Effector CD4-positive, alpha-beta T cell (primary cell): ENCODE measurements at places on chromosomes 6 and 20.

GRCh38 chr6:113994934-113995342, 24.0 kb upstream of the HDAC2 start:
- DNase-seq = peak; percentile 4

DNA sequence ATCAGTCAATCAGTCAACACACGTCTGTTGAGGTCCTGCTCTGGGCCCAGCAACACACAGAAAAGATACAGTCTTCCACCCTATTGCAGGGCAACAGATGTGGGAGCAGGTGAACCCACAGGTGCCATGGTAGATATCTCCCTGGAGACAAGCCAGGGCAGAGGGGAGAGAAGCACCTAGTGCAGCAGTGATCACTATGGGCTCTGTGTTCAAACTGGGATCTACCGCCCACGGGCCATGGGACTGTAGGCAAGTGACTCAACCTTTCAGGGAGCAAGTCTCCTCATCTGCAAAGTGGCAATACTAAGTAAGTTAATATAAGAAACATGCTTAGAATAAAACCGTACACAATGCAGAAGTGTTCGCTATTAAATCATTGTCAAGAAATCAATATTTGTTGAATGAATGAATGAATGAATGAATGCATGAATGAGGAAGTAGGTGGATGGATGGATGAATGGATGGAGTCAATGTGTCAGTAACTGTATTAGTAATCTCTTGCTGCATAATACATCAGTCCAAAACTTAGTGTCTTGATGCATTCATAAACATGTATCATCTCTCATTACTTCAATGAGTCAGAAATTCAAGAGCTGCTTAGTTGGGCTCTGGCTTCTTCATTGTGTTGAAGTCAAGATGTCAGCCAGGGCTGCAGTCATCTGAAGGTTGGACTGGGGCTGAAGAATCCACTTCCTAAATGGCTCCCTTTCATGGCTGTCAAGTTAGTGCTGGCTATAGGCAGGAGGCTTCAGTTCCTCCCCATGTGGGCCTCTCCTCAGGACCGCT, 31.9 kb upstream of the NFATC2 start:
- no peak for DNase-seq

DNA sequence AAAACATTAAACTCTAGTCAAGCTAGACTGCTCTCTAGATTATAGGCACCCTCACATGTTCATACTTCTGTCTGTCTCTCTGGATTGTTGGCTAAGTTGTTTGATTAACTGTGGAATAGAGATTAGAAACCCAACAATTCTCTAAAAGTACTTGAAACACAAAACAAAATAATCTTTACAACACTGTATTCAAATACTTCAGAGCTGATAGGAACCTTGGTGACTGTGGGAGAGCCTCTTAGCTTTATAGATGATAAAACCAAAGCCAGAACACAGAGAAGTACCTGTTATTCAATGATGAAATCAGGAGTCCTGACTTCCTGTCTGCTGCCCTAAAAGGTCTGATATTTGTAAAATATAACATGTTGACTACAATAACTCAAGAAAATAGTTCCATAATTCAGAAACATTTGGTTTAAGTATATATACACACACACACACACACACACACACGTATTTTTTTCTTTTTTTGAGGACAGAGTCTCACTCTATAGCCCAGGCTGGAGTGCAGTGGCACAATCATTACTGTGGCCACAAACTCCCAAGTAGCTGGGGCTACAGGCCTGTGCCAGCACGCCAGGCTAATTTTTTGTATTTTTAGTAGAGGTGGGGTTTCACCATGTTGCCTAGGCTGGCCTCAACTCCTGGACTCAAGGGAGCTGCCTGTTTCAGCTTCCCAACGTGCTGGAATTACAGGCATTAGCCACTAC, 222.0 kb downstream of the FUT9 start:
- no peak for DNase-seq

GRCh38 chr6:159761129-159761872, 544 bp upstream of the ACAT2 start:
- no peak for DNase-seq

GRCh38 chr6:48826901-48827701, 636.0 kb downstream of the MMUT start:
- no peak for DNase-seq

DNA sequence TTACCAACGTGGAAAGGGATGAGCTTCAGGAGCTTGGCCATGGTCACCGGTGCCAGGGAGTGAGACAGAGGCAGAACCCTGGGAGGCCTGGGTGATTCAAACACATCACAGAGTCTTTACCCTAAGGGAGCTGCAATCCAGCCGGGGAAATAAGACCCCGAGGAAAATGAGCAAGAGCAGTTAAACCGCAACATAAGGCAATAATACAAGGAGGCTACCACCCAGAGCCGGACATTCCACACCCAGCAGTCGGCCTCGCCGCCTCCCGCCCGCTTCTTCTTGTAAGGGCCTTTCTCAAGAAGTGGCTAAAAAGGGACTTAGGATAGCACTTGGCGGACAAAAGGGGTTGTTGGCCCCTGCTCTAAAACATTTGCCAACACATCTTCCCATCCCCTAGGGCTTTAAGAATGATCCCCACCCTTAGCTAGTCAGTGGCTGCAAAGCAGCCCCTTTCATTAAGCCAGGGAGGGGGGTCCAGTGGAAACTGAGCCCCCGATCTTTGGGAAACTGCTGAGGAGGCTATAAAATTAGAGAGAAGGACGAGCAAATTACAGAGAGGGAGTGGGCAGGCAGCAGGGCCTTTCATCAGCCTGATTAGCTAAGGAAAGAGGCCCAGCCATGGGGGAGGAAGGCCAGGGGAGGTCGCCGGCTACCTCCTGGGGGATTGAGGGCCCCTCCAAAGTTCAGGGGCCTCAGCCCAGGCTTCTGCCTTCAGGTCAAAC, 34.3 kb downstream of the SNX5 start:
- DNase-seq = no peak

DNA sequence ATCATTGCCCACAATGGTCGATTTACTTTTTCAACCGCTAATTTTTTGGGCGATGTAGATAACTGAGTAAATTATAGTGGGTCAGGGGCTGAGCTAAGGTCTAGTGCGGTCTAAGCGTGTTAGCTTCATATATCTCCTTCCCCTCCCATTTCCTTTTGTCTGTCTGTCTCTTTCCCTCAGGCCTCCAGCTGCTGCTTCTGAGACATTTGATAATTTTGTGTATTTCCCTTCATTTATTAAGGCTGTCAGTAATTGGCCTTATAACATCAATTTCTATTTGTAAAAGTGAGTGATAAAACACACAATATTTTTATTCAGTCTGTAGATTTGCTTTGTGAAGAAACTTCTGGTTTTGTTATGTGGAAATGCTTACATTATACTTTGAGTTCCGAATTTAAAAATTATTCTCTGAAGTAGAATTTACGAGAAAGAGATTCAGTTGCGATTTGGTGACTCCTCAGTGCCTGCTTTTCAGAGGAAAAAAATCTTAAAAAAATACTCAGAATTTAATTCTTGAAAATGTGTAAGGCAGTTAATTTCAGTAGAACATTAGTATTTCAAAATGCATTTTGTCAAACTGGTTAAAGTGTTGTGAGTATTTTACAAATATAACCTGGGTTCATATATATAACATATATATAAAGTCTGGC, 1.4 kb downstream of the TMEM170B start:
- DNase-seq = no peak

GRCh38 chr20:56911946-56912345, 282.8 kb downstream of the TFAP2C start:
- DNase-seq = no peak

DNA sequence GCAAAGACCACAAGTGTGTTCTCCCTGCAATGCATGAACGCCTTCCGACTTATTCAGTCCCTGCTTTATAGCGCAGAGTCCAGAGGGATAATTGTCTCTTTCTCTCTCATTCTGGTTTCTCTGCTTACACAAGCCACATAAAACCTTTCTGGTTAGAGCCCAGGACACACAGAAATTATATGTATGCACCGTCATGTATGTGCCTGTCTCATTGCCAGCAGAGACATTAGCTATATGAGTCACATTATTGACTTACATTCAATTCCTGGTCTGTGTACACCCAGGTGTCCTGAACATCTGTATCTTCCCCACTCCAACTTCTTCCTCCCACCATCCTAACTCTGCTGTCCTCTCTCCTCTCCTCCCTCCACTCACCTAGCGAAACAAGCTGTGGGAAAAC, 44.0 kb downstream of the LRFN2 start:
- no peak for DNase-seq

GRCh38 chr6:120320481-120321162, 971.1 kb upstream of the MAN1A1 start:
- DNase-seq = no peak

DNA sequence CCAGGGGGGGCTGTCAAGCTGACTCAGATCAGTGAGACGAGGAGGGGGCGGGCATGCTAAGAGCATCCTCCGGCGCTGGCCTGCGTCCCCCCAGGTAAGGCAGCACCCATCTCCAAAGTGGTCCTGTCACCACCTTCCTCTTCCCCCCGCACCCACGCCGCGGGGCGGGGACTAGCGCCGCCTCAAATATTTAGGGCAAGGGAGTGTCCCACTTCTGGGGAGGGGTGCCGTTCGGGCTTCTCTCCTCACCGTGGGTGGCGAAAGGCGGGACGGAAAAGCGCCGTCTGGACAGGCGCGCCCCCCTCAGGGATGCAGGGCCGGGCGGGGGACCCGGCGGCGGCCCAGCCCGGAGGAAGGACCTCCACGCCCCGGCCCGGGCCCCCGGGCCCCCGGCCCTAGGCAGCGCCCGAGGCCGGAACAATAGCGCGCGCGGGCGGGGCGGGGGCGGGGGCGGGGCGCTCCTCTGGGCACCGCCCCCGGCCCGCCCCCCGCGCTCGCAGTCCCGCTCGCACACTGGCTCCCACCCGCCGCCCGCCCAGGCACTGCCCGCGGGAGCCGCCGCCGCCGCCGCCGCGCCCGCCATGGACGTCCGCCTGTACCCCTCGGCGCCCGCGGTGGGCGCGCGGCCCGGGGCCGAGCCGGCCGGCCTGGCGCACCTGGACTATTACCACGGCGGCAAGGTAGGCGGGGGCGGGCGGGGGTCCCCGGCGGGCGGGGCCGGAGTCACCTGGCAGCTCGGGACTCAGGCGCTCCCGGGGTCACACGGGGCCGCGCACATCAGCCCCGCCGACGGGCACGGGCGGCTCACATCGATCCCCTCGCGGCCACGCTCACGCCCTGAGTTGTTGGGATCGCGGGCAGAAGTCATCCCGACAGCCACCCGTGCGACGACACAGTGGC, at the start of gene TOX2:
Gene TOX2 (plus strand): TSS at position 542 of the 900 bp plus-strand sequence. CDS start 40 bp downstream, at position 582.
- DNase-seq = peak; percentile 31

DNA sequence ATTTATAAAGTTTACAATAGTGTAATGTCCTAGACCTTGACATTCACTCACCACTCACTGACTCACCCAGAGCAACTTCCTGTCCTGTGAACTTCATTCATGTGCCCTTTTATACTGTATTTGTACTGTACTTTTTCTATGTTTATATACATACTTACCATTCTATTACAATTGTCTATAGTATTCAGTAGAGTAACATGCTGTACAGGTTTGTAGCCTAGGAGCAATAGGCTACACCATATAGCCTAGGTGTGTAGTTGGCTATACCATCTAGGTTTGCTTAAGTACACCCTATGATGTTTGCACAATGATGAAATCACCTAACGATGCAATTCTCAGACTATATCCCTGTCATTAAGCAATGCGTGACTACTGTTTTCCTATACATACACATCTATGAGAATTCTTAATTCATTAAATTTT, 17.5 kb downstream of the EDEM2 start:
- DNase-seq = no peak

- DNase-seq = peak; percentile 32
Observed at GRCh38 chr6:107819964-107820337, 4.2 kb downstream of the SCML4 start.

GRCh38 chr6:37800703-37801604, 18.6 kb upstream of the ZFAND3 start:
- no peak for DNase-seq

DNA sequence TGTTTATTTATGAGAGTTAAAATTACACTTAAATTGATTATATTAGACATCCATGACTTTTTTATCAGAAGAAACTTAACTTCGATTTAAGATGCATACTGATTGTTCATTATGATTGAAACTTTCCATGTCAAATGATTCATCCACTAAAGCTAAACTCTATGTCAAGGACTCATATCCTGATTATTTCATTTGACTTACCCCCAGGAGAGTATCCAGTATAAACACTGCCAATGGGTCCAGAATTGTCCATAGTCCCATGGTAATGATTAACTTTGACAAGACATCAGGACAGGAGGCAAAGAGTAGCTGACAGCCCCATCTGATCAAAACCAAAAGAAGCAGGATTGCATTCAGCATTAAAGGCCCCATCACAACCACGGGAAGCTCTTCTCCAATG, 709.9 kb downstream of the TFAP2A start:
- no peak for DNase-seq

DNA sequence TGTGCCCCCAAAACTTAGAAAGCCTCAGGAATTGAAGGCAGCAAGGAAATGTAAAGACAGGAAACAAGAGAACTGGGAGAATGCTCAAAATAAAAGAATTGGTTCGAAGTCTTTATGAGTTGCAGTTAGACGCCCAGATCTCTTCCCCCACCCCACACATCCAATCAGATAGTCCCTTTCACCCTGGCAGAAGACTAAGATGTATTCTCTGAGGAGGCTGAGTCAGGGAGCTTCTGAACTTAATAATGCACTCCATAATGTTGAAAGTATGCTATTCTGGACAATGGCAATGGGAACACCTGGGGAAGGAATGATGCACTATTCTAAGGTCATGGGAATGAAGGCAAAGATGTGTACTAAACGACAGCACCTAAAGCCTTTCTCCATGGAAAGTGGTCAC, 173.6 kb downstream of the MTFR2 start:
- DNase-seq = no peak

DNA sequence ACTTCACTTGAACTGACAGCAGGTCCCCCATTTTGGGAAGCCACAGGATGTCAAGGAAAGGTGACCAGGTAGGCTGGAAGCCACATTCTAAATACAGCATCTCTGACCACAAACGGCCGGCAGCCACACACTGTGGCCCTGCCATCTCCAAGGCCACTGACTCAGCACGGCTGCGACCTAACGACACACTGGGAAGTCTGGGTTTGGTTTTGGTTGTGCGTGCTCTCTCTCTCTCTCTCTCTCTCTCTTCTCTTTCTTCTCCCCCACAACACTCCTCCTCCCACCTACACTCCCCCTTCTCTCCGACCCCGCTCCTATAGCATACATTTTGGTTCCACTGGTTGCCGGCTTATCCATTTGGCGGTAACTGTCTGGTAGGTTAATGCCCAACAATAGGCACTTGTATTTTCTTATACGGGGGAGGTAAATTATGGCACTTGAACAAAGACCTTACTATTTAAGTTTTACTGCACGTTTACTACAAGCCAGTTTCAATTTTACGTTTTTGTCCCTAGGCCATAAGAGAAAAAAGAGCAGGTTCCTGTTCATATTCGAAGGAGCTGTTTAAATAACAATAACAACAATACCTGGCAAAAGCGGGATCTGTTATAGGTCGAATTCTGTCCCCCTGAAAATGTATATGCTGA, 103.6 kb downstream of the GMDS start:
- no peak for DNase-seq
